Activated naive CD4-positive, alpha-beta T cell (primary cell): ENCODE measurements at places on chromosomes 2 and 18.

DNA sequence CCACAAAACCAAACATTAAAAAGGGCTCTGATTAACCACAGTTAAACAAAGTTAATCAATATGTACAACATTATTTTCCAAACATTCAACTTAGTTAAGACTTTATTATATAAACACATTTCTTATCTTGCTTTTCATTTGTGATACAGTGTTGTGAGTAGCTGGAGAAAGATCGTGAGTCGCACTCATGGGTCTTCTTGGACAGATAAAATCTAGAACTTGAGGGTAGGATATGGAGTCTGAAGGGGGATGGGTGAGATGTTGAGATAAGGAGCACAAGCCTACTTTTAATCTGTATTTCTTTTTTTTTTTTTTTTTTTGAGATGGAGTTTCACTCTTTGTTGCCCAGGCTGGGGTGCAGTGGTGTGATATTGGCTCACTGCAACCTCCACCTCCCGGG, 22.6 kb upstream of the TMEM214 start:
- DNase-seq: no peak

- DNase-seq: no peak
Measured at GRCh38 chr2:38634684-38635083, 31.2 kb upstream of the GALM start.

DNA sequence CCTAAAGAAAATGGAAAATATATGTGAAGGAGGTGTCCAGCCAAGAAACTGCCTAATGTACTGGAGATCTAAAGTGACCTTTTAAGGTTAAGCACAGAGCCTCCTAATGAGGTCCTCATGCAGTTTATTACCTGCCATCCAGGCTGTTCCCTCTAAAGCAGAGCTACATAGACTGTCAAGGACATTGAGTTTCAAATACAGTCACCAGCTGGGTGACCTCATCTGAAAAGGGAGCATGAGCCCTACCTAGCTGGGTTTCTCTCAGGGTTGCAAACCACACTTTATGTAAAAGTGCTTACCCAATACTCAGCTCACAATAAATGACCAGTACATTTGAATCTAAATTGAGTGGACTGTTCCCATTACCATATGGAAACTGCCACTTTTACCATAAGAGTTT, 65.4 kb upstream of the CTNNA2 start:
- DNase-seq: no peak

GRCh38 chr18:23612434-23613090, 26.3 kb upstream of the NPC1 start:
- no peak for DNase-seq

GRCh38 chr2:240932724-240933047, 26.6 kb downstream of the CROCC2 start:
- no peak for DNase-seq

DNA sequence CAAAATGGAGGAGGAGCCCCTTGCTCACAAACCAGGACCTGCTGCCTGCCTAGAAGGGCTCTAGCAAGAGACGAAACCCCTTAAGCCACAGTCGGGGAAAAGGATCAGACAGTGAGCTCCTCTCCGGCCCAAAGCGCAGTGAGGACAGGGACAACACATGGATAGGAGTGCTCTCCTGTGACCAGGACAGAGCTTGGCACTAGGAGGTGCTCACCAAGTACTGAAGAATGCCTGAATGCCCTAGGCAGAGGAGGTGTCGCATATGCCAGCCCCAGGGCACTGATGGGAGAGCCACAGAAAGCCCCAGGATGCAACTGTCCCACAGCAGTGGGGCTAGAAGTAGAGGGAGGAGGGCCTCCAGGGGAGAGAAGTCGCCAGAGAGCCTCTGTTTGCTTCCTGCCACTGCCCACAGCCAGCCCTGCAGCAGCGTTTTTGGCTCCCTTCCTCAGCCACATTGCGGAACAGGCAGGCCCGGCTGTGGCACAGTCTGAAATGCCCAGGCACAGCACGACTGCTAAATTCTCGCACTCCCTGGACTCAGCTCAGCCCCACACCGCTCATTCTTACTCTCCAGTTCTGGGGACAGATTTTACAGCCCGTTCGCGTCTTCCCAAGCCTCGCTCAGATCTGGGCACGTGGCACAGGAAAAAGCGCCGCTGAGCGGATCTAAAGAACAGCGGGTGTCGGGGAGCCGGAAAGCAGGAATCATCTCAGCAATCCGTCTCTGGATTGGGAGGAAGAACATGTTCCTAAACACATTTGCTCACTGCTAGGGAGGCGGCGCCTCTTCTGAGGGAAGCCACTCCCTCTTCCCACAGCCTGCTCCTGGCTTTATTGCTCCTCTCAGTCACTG, 98.7 kb upstream of the POU3F3 start:
- DNase-seq: no peak

DNA sequence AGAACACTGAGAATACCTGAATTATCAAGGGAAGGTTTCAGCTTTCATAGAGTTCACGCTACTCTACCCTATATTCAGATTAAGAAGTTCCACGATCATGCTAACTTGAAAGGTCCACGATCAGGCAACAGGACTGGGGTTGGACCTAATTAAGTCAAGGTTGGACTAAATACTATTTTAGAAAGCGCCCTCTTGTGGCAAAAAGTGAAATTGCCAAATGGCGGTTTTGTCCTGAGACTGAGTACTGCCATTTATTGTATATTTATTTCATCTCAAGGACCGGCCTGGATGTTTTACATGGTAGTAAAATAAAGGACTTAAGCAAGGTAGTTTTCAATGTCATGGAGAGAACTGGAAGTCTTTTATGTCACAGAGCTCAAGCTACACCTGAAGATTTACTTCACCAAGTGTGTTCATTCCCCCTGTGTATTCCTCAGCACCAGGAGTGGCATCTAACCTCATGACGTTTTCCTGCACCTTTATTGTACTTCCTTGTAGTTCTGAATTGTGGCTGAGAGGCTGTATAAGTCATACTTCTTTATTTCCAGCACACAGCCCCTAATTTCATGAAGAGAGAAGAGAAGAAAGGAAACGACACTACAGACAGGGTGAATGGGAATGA, 56.8 kb downstream of the SRD5A2 start:
- peak; percentile 26 for DNase-seq

DNA sequence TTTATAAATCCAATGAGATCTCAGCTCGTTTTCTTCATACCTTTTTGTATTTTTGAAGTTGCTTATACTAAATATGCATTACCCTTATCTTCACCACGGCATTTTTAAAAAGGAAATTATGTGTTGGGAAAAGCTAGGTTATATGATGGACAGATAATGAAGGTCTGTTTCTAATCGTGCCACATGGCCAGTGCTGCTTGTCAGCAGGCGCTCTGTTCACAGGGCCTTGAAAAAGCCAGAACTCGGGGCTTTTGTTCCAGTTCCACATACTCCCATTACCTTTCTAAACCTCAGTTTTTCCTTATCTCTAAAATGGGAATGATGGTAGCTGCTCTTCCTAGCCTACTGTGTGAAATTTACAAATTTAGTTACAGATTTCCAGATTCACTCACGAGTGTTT, 42.0 kb downstream of the EPAS1 start:
- no peak for DNase-seq

- peak; percentile 8 for DNase-seq
Measured at GRCh38 chr2:64750001-64750816, 96.5 kb upstream of the SERTAD2 start.

- no peak for DNase-seq
Measured at GRCh38 chr2:85324639-85325465, 2.9 kb downstream of the TGOLN2 start.

DNA sequence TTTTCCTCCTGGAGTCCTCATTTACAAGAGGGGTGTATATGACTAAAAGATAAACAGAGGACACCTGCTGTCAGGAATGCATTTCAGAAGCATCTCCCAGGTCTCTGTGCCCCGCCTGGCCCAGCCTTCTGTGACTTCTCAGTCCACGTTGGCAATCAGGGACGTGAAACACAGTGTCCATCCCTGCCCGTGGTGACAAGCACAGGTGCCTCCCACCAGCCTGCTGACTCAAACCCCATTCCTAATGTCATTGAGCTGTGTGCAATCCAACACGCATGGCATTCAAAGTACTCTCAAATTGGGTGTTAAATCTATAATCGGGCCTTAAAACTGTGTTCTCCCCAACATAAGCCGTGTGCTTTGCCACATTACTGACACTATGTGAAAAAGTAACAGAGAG, 343.2 kb downstream of the EIPR1 start:
- DNase-seq: no peak

GRCh38 chr2:10329880-10330699, 27.4 kb downstream of the HPCAL1 start:
- no peak for DNase-seq

DNA sequence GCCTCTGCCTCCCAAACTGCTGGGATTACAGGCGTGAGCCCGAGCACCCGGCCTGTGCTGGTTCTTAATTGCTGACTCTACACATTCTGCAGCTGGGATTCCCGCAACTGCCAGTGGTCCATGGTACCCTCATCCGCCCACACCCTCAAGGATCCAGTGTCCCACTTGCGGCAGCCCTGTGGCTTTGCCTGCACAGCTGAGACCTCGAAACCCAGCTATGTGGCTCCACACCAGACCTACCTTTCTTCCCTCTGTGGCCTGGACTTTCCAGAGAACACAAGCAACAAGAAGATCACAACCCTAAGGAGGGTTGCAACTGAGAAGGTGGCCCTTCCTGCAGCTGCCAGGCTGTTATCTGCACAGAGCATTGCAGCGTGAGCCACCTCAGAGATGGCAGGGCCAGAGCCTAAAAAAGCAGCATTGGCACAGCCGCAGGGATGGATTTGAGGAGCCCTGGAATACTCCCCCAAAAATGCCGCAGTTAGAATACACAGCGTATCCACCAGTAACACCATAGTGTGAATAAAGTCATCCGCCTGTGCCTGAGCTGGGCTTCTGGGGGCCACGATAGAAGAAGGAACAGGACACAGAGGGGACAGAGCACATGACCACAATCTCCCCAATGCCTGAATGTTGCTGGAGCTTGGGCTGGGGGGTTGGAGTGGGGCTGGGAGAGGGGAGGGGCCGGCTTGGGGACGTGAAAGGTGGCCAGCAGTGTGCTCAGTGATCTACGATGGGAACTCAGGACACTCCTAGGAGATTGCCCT, 1.9 kb downstream of the GPR55 start:
- DNase-seq: no peak

DNA sequence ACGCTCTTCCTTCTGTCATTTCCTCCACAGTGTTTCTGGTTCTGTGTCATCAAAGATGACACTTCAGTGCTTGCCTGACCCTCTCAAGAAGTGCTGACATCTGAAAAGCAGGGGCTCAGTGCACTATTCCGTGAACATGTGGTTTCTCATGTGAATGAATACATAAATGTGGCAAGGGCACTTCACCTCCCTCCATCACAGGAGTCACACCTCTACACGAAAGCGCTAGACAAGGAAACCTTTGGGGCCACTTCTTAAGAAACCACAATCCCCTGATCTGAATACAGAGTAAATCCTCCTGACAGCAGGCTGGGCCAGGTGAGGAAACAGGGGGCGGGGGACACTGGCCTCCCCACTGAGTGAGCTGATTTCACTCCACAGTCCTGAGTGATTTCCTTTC, 145.8 kb upstream of the ACAA2 start:
- DNase-seq: no peak

GRCh38 chr2:200782251-200782650, 29.5 kb upstream of the BZW1 start:
- DNase-seq: no peak

DNA sequence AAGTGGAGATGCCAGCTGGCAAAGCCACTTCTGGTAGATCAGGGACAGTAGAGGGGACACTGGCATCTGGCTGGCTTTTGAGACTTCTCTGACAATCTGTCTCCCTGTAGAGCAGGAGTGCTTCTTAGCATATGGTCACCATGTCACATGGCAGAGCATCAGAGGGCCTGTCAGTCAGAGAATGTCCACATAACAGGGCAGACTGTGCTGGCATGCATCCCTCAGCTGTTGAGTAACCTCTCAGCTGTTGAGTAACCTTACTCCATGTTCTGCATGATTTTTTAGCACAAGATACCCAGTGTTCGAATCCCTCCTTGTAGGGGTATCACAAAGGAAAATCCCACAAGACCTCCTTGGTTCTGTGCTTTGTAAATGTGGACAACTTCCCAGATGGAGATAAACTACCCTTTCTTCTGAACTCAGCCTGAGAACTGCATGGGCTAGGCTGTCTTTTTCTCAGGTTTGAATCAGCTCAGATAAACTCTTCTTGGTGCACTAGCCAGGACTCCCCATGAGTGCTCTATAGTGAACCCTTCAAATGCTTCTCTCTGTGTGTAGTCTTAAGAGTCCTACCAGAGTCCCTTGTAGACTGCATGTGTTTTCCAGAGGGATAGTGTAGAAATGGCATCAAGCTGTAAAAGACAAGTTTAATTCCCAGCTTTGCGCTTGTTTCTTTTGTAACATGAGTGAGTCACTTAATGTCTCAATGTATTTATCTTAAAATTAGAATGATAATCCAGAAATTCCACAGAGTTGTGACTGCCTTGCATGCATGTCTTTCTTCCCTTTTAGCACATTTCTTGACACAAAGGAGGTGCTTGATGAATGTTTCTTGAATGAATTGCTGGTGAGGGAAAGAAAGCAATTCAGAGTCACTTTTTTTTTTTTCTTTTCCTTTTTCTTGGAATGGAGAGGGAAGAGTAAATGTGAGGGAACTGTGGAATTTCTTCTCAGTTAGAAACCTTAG, 442.3 kb upstream of the HNMT start:
- no peak for DNase-seq

- DNase-seq: no peak
Measured at GRCh38 chr2:95018861-95019550, 6.5 kb upstream of the MAL start.

- DNase-seq: no peak
Measured at GRCh38 chr2:159109517-159109916, 141.1 kb downstream of the TANC1 start.

DNA sequence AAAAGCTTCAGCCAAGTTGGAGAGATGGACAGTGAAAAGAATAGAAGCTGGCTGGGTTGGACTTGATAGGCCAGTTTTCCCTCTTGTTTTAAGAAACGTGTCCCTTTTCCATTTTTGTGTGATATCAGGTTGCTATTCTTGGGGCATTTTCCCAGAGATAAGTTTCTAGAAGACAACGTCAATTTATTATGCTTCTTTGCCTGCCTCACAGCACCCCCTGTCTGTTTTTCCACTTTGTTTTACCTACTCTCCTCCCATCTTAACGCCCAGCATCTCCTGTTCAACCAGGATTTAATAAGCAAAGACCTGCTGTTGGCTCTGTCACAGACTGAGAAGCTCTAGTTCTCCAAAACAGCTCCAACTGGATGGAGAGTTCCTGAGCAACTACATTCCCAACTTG, 317.8 kb upstream of the ZNF521 start:
- DNase-seq: no peak
